ENCODE measurements at places on chromosomes 7 and 10.

GRCh38 chr10:90587081-90587491 lies 270.8 kb downstream of the HTR7 start:
- no peak for DNase-seq

- DNase-seq = no peak
Observed at GRCh38 chr10:71250405-71250804, 38.0 kb downstream of the UNC5B start.

GRCh38 chr7:107641676-107642075 lies 19.0 kb upstream of the SLC26A4 start:
- no peak for DNase-seq

DNA sequence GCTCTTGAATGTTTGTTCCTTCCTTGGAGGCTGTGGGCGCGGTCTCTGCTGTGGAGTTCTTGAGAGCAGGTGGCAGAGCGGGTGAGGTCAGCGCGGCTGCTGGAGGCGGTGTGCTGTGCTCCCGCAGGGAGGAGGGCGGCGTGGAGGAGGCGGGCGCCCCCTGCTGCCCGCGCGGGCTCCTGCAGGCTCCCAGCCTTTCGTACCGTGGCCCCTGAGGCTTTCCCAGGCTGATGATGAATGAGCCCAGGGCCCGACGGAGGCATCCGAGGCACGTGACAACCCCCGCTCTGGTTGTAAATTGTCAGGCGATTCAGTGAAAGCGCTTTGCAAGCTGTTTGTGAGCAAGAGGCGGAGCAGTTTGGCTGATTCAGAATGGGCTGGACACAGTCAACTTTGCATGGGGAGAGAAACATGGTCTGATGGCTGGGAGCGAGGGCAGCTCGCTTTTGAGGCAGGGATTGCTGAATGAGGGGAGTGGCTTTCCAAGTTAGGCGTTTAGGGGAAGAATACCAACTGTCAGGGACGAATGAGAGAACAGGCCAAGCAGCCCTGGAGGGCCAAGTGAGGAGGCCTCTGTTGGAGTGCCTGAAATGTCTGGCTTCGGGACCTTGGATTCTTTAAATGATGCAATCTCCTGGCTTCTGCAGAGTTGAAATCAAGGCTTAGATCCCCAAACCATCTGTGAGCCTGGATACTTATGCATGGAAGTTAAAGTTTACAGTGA lies 46.6 kb downstream of the CDHR3 start:
- DNase-seq = peak; percentile 37

DNA sequence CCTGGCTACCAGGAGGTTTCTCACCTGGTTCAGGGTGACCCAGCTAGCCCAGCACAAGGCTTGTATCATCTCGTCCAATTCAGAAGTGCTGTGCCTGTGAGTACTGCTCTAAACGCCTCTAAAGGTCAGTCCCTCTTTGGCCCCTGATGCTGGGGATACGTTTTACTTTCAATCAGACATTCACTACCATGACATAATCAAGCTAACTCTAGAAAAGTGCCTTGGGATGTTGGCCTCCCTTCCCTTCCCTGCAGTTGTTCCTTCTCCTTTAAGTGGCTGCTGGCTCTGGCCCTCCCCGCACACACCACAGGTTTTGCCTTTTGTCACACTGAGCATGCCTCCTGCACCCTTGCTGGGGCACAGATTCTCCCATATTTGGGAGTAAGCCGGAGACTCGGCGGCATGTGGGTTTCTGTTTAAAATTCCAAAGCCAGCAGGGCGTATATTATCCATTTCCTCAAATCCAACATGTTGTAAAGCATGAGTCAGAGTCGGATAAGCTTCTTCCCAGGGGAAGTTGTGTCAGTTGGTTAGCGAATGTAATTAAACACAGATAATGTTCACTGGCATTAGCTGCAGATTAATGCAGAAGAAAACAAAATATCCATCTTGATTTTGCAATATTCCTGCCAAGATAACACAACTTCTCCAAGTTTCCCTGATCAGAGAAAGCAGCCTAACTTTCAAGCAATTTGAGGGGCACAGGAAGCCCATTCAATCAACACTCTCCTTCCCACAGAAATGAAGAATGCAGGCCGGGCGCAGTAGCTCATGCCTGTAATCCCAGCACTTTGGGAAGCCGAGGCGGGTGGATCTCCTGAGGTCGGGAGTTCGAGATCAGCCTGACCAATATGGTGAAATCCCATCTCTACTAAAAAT lies 31.8 kb upstream of the VCL start:
- peak; percentile 94 for DNase-seq
